ENCODE measurements at places on chromosomes 7 and 10.

GRCh38 chr7:98771519-98771918 is 98.3 kb downstream of the TMEM130 start:
- no peak for DNase-seq

GRCh38 chr7:141748396-141748795 is 10.2 kb downstream of the SSBP1 start:
- DNase-seq: no peak

- no peak for DNase-seq
Measured at GRCh38 chr7:131787101-131787500, 230.7 kb upstream of the PODXL start.

- DNase-seq: no peak
Measured at GRCh38 chr10:86402283-86402941, 35.8 kb upstream of the GRID1 start.

GRCh38 chr7:30761214-30762156 is 9.6 kb downstream of the INMT start:
- DNase-seq: no peak

GRCh38 chr7:25541877-25542276 is 313.6 kb upstream of the NPVF start:
- no peak for DNase-seq

DNA sequence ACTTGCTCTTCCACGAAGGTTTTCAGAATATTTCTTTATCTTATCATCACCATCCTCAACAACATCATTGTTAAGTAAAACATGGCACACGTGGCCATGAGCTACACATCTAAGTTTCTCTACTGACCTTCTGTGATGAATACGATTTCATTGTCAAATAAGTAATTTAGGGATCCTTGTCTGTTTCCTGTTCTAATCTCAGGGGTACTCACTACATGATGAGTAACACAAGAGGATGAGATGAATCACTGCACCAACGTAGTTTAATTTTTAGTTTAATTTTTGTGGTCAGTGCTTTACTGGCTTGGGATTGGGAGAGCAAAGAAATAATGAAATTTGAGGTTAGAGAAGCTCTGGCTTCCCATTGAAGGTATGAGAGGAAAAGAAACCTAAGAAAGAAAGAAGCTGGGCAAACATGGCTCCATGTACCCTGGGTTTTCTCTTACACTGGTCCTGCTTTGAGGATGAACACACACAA is 461.9 kb upstream of the KLF6 start:
- DNase-seq: no peak

- no peak for DNase-seq
Measured at GRCh38 chr7:110891197-110891596, 199.7 kb upstream of the LRRN3 start.

GRCh38 chr10:71889388-71889987 is 38.4 kb upstream of the PSAP start:
- no peak for DNase-seq

DNA sequence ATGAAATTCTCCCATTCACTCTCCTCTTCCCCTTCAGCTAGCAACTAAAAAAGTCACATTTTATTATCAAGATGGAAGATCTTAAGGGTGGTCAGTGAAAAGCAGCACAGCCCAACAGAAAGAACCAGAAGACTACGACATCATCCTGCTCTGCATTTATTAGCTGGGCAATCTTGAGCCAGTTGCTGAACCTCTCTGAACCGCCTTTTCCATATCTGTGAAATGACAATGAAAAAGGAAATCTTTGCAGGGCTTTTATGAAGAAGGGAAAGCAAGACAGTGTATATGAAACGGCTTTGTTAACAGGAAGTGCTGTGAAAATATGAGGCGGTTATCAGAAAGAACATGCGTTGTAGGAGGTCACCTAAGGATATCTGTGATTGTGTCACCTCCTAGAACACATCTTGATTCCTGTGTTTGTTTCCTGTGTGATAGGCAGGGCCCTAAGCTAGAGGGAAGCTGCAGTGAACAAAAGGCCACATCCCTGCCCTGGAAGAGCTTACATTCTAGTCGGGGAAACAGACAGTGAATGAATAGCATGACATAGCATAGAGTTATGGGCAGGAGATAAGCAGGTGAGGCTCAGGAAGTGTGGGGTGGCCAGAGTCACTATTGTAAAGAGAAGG is 36.0 kb upstream of the KCNMA1 start:
- DNase-seq: no peak

DNA sequence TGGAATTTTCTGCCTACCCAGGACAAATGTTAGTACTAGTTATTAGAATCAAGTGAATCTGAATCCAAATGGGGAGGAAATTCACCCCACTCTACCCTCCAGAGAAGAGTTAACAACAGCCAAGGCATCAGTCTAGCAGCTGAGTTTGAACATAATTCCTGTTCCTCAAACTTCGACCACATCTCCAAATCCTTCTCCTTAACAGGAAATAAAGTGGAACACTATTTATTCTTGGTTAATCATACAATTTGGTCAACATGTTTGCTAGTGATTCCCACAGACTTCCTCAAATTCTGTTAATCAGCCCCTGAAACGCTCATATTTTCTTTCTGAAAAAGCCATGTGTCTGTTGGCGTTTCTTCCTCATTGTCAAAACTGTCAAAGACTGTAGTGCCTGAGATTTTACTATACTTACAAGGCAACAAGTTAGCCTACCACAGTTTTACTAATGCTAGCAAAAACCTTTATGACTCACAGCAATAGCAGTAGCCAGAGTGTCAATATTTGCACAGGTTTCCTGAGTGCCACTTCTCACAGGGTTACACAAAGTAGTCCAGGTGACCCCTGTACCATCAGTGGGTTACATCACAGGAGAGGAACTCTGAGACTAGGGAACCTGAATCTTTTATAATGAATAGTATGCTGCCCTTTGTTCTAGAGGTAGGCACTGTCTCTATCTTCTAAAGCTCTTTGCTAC is 202.9 kb downstream of the GRM3 start:
- DNase-seq: no peak

- DNase-seq: no peak
Measured at GRCh38 chr10:118633786-118634185, 38.3 kb upstream of the PRLHR start.

DNA sequence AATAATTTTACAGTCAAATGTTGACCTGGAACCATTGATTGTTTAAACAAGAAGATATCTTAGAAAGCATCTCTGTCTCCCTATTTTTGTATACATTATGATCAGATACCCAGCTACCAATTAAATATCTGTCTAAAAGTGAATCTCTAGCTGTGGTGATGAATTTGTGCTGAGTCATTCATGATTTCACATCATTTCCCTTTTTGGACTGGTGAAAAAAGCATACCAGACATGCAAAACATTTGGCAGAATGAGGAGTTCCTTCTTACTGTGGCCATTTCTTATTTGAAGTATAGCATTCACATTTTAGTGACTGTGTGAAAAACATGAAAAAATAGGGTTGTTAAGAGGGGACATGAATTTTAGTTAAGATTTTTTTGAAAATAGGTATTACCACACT is 98.0 kb upstream of the GATA3 start:
- no peak for DNase-seq

DNA sequence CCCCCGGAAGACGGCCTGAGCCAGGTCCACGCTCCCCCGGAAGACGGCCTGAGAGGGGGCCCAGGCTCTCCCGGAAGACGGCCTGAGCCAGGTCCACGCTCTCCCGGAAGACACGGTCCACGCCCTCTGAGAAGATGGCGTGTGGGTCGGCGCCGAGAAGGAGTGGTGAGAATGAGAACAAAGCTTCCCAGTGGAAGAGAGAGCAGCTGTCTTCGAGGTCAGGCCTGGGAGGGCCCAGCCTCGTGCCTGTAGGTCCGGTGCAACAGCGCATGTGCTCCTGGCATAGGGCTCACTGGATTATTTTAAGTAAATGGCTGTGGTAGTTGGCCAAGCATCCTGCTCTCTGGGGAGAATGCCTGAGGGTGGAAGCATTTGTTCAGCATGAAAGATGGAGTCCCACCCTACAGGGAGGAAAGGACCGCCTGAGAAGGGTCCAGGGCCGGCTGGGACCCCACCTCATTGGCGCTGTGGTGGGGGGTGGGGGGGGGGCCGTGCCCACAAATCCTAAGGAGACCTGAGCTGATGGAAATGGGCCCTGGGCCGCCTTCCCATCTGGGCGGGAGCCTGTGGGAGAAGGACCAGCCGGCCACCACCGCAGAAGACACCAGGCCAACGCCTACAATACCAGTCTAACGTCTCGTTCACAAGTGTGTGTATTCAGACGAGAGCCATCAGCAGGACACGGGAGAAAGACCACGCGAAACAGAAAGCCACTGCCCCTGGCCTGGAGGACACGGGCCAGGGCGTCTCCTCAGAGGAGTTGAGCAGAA is 210.0 kb downstream of the WDR37 start:
- DNase-seq: no peak

GRCh38 chr10:128867819-128868218 is 599.2 kb upstream of the MGMT start:
- no peak for DNase-seq

- no peak for DNase-seq
Measured at GRCh38 chr10:117431160-117431559, 55.9 kb upstream of the PDZD8 start.

- DNase-seq: no peak
Measured at GRCh38 chr10:129911451-129912165, 52.5 kb downstream of the EBF3 start.

- no peak for DNase-seq
Measured at GRCh38 chr7:139830782-139831501, 1.9 kb downstream of the TBXAS1 start.

- DNase-seq: no peak
Measured at GRCh38 chr10:78451592-78451991, 417.9 kb downstream of the RPS24 start.

Measured in activated CD4-positive, alpha-beta T cell treated with anti-CD3 and anti-CD28 coated beads, Interleukin-2, amount 50 U/mL, for 24 hours (primary cell).